ENCODE measurements at places on chromosomes 3 and 15.

DNA sequence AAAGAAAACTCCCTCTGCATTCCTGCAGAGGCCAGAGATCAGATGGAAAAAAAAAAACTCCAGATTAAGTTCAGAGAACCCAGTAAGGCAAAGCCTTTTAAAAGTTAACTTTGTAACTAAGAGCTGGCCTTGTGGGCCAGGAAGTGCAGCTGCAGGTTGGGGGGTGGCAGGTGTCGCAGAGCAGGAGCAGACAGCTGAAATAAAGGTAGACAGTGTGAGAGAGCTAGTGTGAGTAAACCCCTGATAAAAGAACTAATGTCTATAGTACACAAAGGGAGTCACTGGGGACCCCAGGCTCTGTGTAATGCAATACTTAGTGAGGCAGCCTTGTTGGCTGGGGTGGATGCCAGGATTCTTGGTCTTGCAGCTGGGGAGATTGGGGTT, 42.1 kb downstream of the PPCDC start:
- DNase-seq = no peak

DNA sequence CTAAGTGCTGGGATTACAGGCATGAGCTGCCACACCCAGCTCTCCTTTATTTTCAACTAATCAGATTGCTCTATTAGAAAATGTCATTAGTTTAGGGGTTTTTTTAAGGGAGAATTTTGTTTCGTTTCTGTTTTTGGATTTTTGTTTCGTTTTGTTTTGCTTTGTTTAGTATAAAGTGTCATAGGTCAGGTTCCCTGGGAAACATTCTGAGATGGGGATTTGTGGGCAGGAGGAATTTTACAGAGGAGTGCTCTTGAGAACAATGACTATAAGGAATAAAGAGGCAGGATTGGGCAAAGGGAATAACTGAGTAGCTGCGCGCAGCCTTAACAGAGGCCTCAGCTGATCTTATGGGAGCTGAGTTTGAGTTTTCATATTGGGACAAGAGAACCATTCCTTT, 86.8 kb upstream of the NR2F2 start:
- DNase-seq = no peak

GRCh38 chr15:48617619-48618018, 27.9 kb downstream of the FBN1 start:
- DNase-seq = no peak

DNA sequence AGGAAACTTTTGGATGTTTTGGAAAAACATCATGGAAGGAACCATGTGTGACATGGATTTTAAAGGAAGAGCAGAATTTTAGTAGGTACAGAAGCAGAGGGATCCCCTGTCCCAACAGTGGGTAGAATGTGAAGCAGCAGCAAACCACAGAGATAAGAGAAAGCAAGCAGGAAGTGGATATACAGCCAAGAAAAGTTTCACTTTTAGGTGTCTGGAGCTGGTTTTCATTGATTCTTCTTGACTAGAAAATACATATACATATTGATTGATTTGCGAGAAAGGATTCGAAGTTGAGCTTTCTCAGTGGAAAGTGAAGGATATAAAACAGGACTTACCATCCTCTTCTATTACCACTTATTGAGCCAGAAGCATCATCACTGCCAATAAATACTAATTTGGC, 133.5 kb downstream of the KCNMB2 start:
- no peak for DNase-seq

DNA sequence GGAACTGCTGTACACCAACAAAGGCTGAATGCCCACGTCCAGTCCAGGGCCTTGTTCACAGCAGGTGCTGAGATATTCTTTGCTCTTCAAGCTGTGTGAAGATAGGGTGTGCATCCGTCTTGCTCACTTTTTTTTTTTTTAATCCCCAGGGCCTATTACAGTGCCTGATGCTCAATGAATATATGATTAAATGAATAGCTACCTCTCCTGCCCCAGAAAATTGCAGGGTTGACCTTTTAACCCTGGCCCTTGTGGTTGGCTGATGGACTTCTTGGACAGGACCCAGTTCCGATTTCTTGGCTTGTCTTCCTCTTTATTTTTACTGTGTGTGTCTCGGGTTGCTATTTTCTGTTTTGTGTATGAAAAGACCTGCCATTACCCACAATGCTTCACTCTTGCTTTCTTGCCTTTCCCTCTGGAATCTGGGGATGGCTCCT, 2.9 kb upstream of the FYTTD1 start:
- DNase-seq = no peak

DNA sequence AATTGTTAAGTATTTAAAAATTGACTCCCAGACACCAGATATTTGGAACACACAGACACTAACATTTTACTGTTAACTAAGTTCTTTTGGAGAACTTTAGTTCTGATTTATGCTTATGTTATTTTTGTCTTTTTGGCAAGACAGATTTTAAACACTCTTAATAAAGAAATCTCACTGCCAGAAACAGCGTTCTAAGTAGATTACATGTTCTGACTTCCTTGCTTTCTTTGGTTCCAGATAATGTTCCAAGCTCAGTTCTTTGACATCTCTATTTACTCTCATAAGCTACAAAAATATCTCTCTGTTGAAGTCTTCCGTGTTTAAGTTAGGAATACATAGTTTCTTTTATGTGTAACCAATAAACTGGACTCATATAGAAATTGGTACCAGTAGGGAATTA, 1699.6 kb downstream of the OTOL1 start:
- no peak for DNase-seq

- no peak for DNase-seq
These were observed 10.6 kb downstream of the ZIC1 start for GRCh38 chr3:147419781-147420224.

- no peak for DNase-seq
These were observed 6.4 kb upstream of the GATM start for GRCh38 chr15:45384700-45385099.

GRCh38 chr3:172110127-172110779, 70.9 kb downstream of the FNDC3B start:
- no peak for DNase-seq

DNA sequence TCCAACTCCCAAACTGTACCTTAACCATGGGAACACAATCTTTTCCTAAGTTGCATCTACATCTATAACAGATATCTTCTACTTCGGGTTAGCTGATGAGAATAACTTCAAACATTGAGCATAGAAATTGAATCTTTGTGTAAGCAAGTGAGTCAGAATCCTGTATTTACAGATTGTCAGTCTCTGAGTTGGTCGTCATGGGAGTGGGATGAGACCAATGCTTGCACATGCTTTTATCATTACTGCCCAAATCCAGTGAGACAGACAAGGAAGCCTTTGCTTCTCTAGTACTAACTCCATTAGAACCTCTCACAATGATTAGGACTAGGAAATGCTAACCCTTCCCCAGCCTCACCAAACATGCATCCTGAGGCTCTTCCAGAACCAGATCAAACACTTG, 587.1 kb upstream of the ZNF717 start:
- DNase-seq = no peak

- no peak for DNase-seq
These were observed 303.9 kb upstream of the SLCO3A1 start for GRCh38 chr15:91549581-91549980.

DNA sequence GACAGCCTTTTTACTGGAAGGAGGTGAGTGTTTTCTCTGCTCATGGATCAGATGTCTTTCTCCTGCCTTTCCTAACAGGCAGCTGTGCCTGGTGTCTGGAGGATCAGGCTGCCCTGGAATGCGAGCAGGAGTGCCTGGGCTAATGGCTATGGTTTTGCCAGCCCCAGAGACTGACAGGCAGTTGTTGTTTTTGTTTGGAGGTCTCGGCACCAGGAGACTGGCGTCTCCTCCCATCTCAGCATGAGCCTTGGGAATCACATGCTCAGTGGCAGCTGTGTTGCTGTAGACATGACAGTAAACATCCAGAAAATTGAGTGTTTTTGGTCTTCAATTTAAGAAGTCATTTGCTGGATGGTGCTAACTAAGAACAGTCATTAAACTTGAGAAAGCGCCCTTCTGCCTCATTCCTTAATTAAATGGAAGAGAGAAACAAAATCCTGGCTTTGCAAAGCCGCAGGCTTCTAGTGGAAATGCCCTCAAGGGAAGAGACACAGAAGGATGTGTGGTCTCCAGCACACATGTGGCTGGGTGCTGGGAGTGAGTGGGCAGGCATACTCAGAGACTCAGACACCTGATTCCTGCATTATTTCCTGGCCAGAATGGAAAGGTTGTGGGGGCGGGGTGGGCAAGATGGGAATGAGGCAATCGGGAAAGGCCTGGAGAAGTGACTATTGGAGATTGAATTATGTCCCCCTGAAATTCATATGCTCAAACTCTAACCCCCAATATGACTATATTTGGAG, 97.0 kb upstream of the NMNAT3 start:
- no peak for DNase-seq

GRCh38 chr15:27648359-27648758, 450.8 kb downstream of the OCA2 start:
- no peak for DNase-seq

DNA sequence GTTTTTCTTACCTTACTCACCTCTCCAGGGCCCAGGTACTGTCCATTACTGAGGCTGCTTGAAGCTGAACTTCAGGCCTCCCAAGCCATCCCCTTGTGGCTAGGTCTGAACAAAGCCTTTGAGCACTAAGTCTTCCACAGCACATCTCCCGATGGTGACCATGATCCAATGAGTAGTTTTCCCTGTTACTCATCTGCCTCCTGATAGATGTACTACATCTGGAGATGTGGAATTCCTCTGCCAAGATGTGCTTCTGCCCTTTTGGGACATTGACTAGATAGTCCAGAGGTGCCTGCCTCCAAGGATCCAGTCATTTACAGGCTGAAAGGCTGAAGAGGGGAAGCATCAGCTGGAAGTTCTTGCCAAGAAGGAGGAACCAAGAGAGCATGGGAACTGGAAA, 28.9 kb upstream of the SLC35G2 start:
- no peak for DNase-seq

Measured in GM10248 (cell line).